ENCODE measurements at places on chromosomes 11 and 22.
A peak's percentile ranks its signal among the peaks of the same experiment; 100 is the strongest.

GRCh38 chr22:46660604-46661201 lies 40.5 kb downstream of the GRAMD4 start:
- no peak for DNase-seq

DNA sequence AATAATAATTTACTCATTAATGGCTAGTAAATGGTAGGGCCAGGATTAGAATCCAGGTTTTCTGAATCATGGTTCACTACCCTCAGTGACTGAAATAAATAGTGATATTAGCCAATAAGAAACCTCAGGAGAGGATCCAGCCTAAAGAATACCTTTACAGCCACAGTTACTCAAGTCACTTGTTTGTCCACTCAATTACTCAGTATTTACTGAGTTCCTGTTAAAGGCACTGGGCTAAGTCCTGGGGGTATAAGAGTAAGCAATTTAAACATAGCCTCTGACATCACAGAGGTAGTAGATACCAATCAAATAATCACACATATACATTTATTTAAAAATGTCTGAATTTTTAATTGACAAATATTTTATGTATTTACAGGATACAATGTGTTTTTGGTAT lies 56.8 kb upstream of the GAB2 start:
- no peak for DNase-seq

DNA sequence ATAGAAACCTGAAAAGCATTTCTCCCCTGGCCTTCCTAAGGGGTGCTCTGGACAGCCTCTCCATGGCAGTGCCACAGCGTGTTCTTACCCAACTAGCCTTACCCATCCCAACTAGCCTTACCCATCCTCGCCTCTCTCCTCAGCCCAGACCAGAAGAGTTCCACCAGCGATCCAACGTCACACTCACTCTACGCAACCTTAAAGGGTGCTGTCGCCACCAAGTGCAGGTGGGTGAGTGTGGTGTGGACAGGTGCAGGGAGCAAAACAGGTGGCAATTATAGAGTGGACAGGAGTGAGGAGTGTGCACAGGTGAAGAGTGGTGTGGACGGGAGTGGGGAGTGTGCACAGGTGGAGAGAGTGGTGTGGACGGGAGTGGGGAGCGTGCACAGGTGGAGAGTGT lies 17.8 kb downstream of the TMEM121B start:
- DNase-seq, result no peak

DNA sequence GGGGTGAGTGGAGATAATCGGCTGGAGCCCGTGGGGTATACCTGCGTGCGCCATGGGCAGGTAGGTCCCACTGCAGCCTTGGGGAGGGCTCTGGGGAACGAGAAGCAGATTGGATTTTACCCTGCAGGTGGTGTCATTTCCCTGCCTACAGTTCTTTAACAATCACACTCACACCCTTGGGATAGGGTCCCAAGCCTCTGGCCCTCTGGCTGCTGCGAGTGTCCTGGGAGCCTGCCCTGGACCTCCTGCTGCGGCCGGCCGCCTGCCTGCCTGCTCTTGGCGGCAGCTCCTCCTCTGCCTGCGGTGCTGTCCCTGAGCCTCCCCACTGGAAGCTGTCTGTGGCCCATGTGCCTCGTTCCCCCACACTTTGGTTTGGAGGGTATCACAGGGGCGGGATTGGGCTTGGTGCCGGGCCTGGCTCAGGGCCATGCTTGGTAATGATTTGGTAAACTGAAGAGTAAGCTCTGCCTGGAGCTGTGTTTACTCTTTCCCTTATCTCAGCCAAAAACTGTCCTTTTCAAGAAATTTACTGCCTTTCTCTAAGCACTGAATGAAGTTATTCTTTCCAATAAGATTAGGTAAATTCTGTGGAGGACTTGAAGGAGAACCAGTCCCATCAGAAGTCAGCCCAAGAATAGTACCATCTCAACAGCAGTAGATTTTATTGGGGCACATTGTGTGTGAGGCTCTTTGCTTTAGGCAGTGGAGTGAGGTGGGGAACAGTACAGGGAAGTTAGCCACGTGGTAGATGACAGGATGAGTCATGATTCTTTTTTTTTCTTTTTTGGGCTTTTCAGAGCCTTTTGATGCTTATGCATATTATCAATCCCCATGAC lies 53.7 kb downstream of the TBC1D22A start:
- peak; percentile 54 for DNase-seq

DNA sequence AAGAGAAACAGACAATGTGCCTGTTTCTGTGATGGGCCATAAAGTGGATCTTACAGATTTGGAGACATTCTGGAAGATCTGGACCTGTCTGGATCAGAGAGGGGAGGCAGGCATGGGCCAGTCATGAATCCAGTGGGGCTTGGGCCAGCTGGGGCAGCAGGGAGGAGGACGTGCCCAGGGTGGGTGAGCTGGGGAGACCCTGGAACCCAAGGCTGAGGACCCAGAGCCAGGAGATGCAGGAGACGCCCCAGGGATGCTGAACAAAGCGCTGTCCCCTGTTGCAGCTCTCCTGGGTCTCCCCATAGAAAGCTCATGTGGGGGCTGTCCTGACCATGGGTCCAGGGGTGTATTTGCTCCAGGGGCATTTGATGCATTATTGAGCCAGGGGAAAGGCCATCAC lies 1.5 kb upstream of the APOBEC3A start:
- no peak for DNase-seq

- DNase-seq, result peak; percentile 59
These were observed 3.2 kb upstream of the TBX1 start for GRCh38 chr22:19757140-19757984.

DNA sequence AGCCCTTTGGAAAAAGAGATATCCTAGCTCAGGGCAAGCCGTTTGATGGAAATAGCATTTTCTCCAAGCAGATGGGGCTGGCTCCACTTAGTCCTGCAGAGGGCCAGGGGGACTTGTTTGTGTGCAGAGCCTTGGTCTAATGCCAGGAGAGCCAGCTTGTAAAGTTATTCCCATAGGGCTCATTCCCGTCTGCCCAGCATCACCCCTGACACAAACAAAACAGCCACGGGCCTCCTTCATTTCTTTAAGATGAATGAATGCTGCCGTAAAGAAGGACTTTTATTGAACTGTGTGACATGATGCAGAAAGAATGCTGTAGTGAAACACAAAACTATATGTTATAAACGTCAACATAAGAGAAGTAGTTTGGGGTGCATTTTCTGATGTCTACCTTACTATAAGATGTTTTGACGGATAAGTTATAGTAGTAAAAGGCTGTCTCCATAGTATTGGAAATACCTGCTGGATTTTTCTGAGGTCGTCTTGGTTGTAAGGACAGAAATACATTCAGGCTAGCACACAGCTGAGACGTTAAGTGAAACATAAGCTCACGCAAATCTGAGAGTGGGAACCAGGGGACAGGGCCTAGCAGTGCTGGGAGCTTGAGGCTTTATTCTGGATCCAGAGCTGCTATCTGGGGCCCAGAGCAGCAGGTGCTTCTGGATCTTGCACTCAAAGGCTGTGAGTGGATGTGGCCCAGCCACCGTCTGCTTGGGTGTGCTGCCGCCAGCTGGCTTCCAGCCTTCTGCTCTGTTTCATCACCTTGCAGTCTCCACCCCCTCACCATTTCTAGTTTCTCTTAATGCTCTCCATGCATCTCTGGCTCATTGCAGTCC lies 53.3 kb downstream of the NCAM1 start:
- DNase-seq, result no peak

Measured in AG08396 (cell line).